ENCODE measurements at places on chromosomes 12 and 14.

- no peak for DNase-seq
Observed at GRCh38 chr12:113867258-113867657, 98.9 kb downstream of the RBM19 start.

DNA sequence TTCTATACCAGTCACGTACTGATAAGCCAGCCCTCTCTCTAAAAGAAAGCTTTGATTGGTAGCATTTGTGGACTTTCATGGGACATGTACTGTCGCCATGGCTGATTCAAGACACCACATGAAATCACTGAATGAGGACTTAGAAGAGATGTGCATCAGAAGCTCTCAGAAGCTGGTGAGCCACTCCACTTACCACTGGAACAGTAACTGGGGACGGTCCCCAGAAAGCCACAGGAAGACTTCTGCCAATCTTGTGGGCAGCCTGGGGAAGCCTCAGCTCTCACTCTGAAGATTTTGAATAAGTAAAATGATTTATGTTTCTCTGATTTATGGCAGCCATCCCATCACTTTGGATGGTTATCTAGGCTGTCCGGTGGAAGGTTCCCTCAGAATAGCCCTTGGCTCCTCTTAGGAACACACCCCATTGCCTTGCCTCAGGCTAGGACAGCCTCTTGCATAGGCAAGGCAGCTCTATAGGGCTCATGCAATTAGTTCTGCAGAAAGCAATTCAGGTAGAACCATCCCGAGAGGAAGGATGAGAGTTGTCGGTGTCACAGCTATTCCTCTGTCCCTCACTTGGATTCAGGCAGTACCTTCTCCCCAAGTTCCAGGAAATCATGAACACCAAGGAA lies 9.8 kb downstream of the DHRS1 start:
- DNase-seq, result no peak

- DNase-seq, result no peak
Observed at GRCh38 chr14:21038441-21039422, 3.4 kb upstream of the RNASE7 start.

DNA sequence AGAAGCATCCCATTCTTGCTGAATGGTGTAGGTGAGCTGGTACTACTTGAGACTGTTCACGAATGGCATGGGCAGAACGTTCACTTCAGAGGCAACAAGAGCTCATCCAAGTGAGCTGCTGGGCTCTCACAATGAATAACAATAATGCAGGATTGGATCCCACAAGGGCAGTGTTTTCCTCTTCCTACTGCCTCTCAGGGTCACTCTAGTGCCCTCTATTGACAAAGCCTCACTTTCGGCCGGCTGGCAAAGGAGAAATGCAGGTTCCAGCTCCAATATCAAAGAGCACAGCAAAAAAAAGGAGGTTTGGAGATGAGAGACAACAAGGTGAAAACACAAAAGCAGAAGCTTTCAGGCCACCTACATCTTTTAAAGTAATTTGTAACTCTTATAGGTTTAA lies 74.6 kb upstream of the MYF6 start:
- no peak for DNase-seq

- DNase-seq, result no peak
Observed at GRCh38 chr14:69181491-69181890, 9.8 kb upstream of the EXD2 start.

GRCh38 chr14:53127151-53127550 lies 26.0 kb downstream of the DDHD1 start:
- DNase-seq, result no peak

GRCh38 chr12:75452675-75453330 lies 27.8 kb upstream of the GLIPR1 start:
- DNase-seq, result no peak

DNA sequence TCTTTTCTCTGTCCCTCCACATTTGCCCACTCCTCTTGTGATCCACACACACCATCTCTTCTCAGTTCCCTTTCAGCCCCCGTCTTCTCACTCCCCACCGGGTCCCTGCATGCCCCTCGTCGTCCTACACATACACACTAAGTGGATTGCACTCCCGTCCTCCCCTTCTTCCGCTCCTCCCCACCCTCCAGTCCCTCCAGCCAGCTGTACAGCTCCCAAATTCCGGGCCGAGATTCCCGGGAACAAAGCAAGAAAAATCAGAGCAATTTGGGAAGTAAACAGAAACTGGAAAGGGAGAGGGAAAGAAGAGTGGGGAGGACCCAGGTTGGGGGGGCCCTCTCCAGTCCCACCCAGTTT lies 282 bp upstream of the IGFBP6 start:
- no peak for DNase-seq

DNA sequence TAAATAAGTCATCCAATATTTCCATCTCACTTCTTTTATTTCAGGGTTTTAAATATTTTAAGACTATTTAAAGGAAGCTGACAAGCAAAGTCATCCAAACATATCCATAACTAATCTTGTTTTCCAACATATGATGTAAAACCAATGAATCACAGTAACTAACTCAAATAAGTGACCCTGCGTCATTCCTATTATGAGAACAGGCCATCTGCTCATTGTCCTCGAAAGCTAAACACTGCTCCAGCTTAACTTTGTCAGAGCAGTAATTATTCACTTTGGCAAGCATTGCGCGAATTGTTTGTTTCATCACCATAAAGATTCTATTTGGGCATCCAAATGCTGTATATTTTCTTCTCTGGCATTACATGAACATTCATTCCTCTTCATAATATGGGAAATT lies 99.1 kb downstream of the CAPZA3 start:
- DNase-seq, result no peak

DNA sequence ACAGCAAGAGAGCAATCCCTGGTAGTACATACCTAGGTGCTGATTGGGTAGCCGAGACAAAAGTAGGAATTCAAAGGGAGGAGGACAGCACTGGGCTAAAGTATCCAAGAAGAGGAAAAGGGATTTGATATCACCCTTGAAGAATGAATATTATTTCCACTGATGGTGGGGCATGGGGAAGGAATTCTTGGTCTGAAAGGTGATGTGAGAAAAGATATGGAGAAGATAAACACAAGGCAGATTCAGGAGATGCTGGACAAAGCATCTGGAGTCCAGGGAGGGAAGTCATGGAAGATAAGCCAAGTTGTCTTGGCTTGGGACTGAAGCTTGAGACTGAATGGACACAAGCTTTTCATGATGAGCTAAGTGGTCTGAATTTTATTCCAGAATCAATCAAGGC lies 194.0 kb downstream of the EGLN3 start:
- no peak for DNase-seq

All from NCI-H1048 (cell line).